Posterior vena cava (tissue), 2 donors: ENCODE measurements at places on chromosomes 7 and 10. TPM values are rescaled to one million over a fixed set of nuclear protein-coding genes. Genes with fewer than 3 reads are reported as not detected.

DNA sequence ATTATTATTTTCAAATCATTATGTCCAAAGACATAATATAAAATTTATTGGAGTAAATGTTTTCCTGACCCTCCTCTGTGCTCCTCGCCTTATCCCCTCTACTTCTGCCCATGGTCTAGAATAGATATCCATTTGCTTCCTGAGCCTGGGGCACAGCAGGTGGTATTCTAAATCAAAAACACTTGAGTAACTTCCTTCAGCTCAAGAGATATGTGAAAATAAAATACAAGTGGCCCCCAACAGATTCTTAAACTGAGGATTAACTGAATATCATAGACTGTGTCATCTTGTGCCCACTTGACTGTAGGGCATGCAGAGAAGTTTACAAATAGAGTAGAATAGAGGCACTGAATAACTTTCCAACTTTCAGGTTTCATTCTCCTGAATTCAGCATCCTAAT lies 59.1 kb downstream of the HGF start:
- no peak for DNase-seq

FGFBP3 gene
- 1.5 TPM for total RNA-seq

GRCh38 chr10:61286686-61287085 lies 166.5 kb downstream of the TMEM26 start:
- DNase-seq = no peak

GRCh38 chr10:97713339-97713825 lies at the start of gene MARVELD1:
TSS of gene MARVELD1 (plus strand) at chr10:97713730. CDS start at chr10:97713877, 147 bp downstream.
- peak; percentile 95 for DNase-seq

GRCh38 chr7:116741625-116742316 lies 69.8 kb downstream of the MET start:
- DNase-seq = no peak

AKR1C3 gene
- total RNA-seq = 21.0 TPM

DNA sequence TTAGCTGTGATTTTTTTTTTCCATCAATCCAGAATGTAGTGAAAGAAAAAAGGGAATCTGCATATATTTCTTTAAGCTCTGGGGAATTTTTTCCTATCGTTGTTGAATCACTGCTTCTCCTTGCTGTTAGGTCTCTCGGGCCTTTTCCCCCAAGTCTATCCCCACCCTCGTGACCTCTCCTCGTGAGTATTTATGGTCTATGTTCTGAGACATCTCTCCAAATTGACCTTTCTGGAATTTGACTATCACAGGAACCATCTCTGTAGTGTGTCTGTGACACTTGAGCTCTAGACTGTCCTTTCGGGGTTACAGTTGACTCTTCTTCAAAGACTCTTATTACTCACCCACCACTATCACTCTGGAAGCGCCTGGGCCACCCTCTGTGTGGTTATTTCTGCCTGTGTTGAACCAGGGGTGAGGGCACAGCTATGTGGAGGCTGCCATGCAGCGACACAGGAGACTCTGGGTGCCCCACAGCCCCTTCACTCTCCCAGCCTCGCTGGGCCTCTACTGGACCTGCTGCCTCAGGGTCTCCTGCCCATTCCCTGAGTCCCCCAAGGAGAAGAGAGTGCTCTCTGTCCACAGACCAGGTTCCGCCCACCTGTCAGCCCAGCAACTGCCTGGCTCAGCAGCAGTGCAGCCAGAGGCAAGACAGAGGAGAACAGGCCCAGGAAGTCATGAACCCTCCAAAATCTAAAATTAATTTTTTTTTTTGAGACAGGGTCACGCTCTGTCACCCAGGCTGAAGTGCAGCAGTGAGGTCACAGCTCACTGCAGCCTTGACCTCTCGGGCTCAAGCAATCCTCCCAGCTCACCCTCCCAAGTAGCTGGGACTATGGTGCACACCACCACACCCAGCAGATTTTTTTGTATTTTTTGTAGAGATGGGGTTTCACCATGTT lies 45.7 kb upstream of the PTPRN2 start:
- DNase-seq = no peak

DNA sequence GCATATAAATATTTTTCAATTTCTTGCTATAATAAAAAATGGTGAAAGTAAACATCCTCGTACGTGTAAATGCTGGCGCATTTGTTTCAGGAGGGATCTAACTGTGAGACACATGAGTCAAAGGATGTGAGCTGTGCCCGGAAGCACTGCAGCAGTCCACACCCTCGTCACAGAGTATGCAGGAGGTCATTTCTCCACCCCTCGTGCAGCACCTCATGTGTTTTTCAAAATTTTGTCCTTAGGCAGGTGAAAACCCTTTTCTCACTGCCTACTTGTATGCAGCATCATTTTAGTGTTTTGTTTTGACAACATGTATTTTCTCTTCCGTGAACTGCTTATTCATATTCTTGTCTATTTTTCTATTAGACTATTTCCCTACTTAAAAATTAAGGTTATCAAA lies 162.7 kb downstream of the AVL9 start:
- no peak for DNase-seq

DNA sequence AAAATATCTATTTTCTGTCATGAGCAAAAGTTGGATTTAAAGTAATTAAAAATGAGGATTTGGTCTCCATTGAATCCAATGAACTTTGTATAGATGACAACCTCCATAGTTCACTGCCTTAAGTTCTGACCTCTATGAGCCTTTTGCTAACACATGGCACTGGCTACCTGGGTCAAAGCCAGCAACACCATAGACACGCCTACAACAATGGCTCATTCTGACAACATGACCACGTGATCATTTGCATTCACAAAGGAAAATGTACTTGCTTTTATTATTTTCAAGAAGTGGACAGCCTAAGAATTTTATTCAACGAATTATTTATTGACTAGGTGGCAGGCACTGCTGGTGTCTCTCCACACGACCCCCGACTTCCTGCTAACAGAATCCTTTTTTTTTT lies 90.6 kb downstream of the CARD11 start:
- DNase-seq = no peak
